Suprapubic skin (tissue), 4 donors: ENCODE measurements at places on chromosomes 1 and 21.

DNA sequence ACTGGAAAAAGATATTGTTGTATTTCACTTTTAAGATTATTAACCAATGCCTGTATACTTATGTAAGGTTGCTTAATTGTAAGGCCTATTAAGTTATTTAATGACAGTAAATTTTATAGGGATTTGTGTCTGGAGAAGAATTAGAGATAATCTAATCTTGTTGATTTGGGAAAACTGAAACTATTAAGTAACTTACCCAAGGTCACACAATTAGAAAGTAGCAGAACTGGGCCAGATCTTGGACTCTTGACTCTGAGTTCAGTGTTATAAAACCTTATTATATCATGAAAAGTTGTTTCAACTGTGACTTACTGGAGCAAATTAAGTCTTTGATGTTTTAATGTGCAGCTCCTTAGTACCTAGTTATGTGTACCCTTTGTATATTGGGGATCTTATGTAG is 38.5 kb downstream of the CAMTA1 start:
- H3K4me3 ChIP-seq, result no peak overlapping the region
- H3K27ac ChIP-seq, result no peak overlapping the region
- peaks cover 5% of the 10 kb centered on the region for H3K36me3 ChIP-seq

GRCh38 chr1:219876798-219877209 is 51.6 kb downstream of the SLC30A10 start:
- H3K27ac ChIP-seq, result no peak overlapping the region
- no peaks in the 10 kb centered on the region for H3K4me1 ChIP-seq
- H3K4me3 ChIP-seq, result no peak overlapping the region

DNA sequence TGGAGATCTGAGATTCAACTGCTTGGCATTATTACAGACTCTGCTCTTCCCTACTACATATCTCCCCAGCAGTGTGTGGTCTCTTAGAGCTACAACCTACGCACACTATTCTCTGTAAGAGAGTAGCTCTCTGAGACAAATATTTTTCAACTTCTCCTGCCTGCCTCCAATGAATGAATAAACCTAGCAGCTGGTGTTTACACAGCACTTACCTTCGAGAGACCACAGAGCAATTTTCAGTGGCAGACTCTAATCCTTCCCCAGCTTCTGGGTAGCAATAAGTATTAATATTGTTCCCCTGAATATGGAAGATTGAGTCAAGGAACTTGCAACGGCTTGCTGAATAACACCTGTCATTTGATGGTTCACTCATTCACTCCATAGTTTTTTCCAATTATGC is 350.9 kb upstream of the SPAG17 start:
- H3K27ac ChIP-seq, result no peak overlapping the region
- no peak for DNase-seq
- H3K4me3 ChIP-seq, result no peak overlapping the region
- no peaks in the 10 kb centered on the region for H3K4me1 ChIP-seq

DNA sequence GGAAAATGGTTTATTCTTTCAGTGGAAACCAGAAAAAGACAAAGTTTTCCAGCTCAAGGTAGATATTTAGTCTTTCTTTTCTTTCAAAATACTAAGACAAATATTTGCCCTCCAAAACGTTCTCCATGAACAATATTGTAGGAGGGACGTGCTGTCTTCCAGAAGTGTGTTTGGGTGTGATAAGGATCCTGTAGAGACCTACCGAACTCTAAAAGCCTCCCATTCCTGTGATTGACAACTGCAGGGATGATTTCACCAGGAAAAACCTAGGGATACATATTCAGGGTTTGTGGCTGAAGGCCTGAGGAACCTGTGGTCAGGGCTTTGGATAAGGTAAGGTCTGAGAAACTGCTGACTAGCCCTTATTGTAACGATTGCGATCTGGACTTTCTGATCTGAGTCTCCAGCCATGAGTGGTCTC is 167.1 kb downstream of the ZNF648 start:
- no peak overlapping the region for H3K4me3 ChIP-seq
- H3K36me3 ChIP-seq, result no peaks in the 10 kb centered on the region
- H3K4me1 ChIP-seq, result no peaks in the 10 kb centered on the region
- no peaks in the 10 kb centered on the region for H3K27me3 ChIP-seq
- no peak for DNase-seq

- peaks cover 32% of the 10 kb centered on the region for H3K4me1 ChIP-seq
- DNase-seq, result no peak
- H3K4me3 ChIP-seq, result no peak overlapping the region
- H3K27ac ChIP-seq, result no peak overlapping the region
- H3K36me3 ChIP-seq, result no peaks in the 10 kb centered on the region
Observed at GRCh38 chr1:35932941-35933340, 2.0 kb downstream of the AGO3 start.

DNA sequence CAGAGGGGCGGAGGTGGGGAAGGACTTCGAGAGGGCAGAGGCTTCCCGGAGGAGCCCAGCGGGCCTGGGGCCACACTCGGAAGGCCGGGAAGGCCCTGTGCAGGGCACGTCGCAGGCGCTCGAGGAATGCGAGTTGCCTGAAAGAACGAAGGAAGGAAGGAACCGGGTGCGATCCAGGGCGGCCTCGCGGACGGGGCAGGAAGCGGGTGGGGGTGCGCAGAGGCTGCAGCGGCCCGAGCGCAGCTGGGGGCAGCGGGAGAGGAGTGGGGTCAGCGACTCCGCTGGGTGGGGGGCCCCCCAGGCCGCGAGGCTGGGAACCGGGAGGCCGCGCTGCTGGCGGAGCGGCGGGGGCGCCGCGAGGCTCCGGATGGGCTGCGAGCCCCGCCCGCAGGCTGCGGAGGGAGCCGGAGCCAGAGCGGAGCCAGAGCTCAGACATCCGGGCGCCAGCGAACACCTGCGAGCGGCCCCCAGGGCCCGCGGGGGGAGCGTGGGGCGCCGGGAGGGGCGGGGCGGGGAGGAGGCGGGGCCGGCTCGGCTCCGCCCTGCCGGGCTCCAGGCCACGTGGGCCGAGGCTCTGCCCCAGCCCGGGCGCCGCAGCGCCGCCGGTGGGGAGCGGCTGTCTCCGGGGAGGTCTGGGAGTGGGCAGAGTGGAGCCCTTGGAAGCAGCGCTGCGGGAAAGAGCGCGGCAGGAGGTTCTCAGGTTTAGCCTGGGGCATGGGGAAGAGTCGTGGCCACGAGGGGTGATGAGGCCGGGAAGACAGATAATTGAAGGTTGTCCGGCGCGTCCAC is 4.6 kb downstream of the ID3 start:
- no peak for DNase-seq
- peaks cover 55% of the 10 kb centered on the region for H3K4me1 ChIP-seq
- H3K27me3 ChIP-seq, result no peaks in the 10 kb centered on the region
- H3K4me3 ChIP-seq, result peak overlapping the region; percentile 89

GRCh38 chr1:211928993-211929637 is 98.6 kb upstream of the LPGAT1 start:
- no peak for DNase-seq
- no peak overlapping the region for H3K4me3 ChIP-seq
- peaks cover 20% of the 10 kb centered on the region for H3K4me1 ChIP-seq
- no peaks in the 10 kb centered on the region for H3K36me3 ChIP-seq
- peak overlapping the region; percentile 60 for H3K27ac ChIP-seq
- no peaks in the 10 kb centered on the region for H3K27me3 ChIP-seq

- peaks cover 99% of the 10 kb centered on the region for H3K4me1 ChIP-seq
- H3K4me3 ChIP-seq, result no peak overlapping the region
- H3K27me3 ChIP-seq, result no peaks in the 10 kb centered on the region
- DNase-seq, result no peak
Observed at GRCh38 chr1:54328066-54328636, 78.0 kb downstream of the SSBP3 start.

DNA sequence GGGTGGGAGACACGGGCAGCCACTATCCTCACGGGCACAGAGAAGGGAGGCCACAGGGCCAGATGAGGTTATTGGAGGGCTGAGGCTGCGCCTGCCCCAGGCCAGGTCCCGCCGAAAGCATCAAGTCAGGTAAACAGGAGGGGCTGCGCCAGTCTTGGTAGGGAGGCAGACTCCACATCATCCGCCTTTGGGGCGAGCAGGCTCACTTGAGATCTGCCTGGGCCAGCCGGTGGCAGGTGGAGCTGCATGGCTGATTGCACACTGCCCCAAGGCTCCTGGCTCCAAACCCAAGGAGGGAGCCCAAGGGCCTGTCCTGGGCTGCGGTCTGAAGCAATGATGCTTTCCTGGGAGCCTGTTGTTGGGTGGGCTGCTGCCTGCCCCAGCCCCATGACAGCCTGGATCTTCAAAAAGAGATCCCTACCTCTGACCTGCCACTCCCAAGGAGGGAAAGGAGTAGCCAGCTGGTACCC is 4.6 kb downstream of the SMIM1 start:
- no peak overlapping the region for H3K4me3 ChIP-seq
- peaks cover 33% of the 10 kb centered on the region for H3K36me3 ChIP-seq
- H3K27ac ChIP-seq, result no peak overlapping the region

DNA sequence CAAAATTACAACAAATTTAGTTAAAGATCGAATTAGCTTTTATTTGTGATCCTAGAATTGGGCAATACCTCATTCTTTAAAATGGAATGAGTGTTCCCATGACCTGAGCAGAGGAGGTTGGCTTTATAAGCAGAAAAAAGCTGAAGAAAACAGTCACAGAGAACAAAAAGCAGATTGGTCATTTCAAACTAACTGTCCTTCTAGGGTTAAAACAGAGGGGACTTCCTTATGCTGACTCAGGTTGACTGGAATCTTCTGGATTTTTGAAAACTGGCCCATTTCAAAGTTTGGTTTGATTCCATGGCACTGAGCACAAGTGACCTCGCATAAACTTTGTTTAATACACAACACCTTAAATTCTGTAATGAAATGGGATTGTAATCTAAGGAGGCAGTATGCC is 17.6 kb downstream of the NFASC start:
- H3K36me3 ChIP-seq, result no peaks in the 10 kb centered on the region
- no peaks in the 10 kb centered on the region for H3K27me3 ChIP-seq
- H3K4me3 ChIP-seq, result no peak overlapping the region
- no peak overlapping the region for H3K27ac ChIP-seq

GRCh38 chr1:12528021-12528852 is 89.8 kb downstream of the DHRS3 start:
- no peaks in the 10 kb centered on the region for H3K27me3 ChIP-seq
- H3K4me1 ChIP-seq, result peaks cover 11% of the 10 kb centered on the region
- no peak overlapping the region for H3K4me3 ChIP-seq
- no peak overlapping the region for H3K27ac ChIP-seq
- DNase-seq, result peak; percentile 92

GRCh38 chr1:246528933-246529731 is 22.1 kb upstream of the SMYD3 start:
- no peak overlapping the region for H3K27ac ChIP-seq
- H3K27me3 ChIP-seq, result no peaks in the 10 kb centered on the region
- H3K36me3 ChIP-seq, result no peaks in the 10 kb centered on the region
- H3K4me3 ChIP-seq, result no peak overlapping the region
- DNase-seq, result no peak

DNA sequence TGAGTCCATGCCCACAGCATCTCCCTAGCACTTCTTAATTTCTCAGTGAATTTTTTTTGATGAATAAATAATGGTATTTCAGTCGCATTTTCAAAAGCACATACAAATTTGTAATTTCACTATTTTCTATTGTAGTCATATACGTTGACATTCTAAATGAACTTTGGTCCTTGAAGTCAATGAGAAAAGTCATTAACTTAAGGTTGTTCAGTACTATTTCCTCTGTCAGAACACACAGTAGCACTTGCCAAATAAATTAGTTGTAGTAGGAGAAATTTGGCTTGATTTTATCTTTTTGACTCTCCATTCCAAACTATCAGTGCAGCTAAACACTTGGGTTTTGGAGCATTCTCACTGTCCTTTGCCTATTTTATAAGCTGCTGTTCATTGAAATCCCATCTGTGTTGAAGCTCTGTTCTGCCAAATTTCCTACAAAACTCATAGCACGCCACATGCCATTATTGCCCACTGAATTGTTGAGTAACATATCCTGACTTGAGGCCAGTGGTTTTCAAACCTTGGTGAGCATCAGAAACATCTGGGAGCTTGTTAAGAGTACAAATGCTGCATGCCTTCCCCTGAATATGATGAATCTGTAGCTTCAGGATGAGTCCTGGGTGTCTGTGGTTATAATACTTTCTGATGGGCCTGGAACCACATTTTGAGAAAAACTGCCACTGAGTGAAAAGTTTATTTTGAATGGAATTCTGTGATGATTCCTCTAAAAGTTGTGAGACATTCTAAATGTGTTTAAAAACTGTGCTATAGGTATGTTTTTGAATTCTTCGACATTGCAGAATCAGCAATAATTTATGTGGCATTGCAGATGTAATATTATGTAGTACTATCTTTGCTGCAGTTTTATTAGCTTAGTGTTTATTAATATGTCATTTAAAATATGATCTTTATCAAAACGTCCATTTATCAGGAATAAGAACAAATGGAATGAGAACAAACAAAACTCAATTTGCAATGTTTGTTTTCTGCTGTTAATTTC is 78.9 kb downstream of the DNM3 start:
- H3K4me1 ChIP-seq, result peaks cover 4% of the 10 kb centered on the region
- H3K27ac ChIP-seq, result no peak overlapping the region
- no peak overlapping the region for H3K4me3 ChIP-seq
- no peaks in the 10 kb centered on the region for H3K36me3 ChIP-seq
- H3K27me3 ChIP-seq, result no peaks in the 10 kb centered on the region

DNA sequence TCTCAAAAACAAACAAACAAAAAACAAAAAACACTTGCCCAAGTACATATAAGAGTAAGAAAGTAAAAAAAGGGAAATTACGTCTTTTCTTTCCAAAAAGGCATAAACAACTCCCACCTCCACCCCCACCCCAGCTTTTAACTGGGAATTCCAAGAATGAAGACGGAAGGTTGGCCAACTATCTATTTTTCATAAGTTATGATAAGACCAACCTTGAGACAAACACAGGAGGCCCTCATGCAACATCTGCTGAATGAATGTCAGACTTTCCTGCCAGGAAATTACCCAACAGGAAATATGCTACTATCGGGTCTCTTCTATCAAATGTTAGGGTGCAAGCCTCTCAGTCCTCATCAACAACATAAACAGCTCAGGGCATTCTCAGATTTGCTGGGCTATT is 1.9 kb downstream of the BSDC1 start:
- no peak overlapping the region for H3K4me3 ChIP-seq
- H3K27me3 ChIP-seq, result no peaks in the 10 kb centered on the region
- H3K36me3 ChIP-seq, result peaks cover 42% of the 10 kb centered on the region

DNA sequence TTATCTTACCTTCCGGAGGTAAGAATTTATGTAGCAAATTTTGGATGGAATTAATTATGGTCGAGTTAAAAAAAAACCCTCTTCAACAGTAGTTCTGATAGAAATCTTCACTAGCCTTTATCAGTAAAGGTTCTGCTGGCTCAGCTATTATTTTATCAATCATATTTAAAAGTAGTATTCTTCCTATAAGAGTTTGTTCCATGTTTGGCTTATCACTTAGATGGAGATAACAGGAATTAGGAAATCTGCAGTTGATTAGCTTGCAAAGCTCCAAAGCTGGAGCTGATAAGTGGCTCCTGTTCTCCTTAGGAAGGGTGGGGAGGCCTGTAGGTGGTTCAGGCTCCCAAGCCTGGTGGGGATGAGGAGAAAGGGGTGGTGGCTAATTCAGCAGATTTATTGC is 31.5 kb upstream of the DUSP10 start:
- no peak overlapping the region for H3K27ac ChIP-seq
- H3K27me3 ChIP-seq, result no peaks in the 10 kb centered on the region
- DNase-seq, result no peak
- no peaks in the 10 kb centered on the region for H3K36me3 ChIP-seq

- no peak overlapping the region for H3K4me3 ChIP-seq
- no peaks in the 10 kb centered on the region for H3K27me3 ChIP-seq
- no peak for DNase-seq
- no peaks in the 10 kb centered on the region for H3K36me3 ChIP-seq
- no peak overlapping the region for H3K27ac ChIP-seq
Observed at GRCh38 chr1:199041173-199041914, 402.5 kb downstream of the PTPRC start.

- no peaks in the 10 kb centered on the region for H3K4me1 ChIP-seq
- H3K27me3 ChIP-seq, result no peaks in the 10 kb centered on the region
- H3K4me3 ChIP-seq, result no peak overlapping the region
- no peak overlapping the region for H3K27ac ChIP-seq
Observed at GRCh38 chr21:32645261-32646182, 33.3 kb upstream of the CFAP298 start.
